Fibroblast of skin of left quadriceps (primary cell): ENCODE measurements at places on chromosomes 5 and 9.
A peak's percentile ranks its signal among the peaks of the same experiment; 100 is the strongest.

- DNase-seq, result no peak
Observed at GRCh38 chr5:154271936-154272514, 81.5 kb downstream of the GALNT10 start.

- DNase-seq, result no peak
Observed at GRCh38 chr5:143041972-143042770, 272.0 kb downstream of the ARHGAP26 start.

GRCh38 chr5:107032629-107033028, 638.1 kb downstream of the EFNA5 start:
- no peak for DNase-seq

- no peak for DNase-seq
Observed at GRCh38 chr9:37036776-37037502, 2.9 kb upstream of the PAX5 start.

GRCh38 chr9:94655739-94656138, 16.4 kb upstream of the FBP1 start:
- no peak for DNase-seq

DNA sequence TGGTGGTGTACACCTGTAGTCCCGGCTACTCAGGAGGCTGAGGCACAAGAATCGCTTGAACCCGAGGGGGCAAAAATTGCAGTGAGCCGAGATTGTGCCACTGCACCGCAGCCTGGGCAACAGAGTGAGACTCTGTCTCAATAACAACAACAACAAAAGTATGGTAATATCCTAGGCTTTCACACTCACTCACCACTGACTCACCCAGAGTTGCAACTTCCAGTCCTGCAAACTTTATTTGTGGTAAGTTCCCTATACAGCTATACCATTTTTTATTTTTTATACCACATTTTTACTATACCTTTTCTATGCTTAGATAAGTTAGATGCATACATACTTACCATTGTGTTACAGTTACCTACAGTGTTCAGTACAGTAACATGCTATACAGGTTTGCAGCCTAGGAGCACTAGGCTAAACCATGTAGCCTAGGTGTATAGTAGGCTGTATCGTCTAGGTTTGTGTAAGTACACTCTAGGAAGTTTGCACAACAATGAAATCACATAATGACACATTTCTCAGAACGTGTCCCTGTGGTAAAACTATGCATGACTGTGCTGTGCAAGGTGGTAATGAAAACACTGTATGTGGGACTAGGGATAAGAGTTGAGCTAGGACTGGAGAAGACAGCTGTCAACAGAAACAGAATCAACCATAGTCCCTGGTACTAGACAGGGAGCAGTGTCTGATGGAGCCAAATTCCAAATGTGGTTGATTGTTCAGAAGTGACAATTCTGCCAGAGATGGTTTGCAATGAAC, 109.5 kb upstream of the RAD23B start:
- no peak for DNase-seq

GRCh38 chr5:144598451-144599068, 427.9 kb downstream of the KCTD16 start:
- DNase-seq, result no peak

DNA sequence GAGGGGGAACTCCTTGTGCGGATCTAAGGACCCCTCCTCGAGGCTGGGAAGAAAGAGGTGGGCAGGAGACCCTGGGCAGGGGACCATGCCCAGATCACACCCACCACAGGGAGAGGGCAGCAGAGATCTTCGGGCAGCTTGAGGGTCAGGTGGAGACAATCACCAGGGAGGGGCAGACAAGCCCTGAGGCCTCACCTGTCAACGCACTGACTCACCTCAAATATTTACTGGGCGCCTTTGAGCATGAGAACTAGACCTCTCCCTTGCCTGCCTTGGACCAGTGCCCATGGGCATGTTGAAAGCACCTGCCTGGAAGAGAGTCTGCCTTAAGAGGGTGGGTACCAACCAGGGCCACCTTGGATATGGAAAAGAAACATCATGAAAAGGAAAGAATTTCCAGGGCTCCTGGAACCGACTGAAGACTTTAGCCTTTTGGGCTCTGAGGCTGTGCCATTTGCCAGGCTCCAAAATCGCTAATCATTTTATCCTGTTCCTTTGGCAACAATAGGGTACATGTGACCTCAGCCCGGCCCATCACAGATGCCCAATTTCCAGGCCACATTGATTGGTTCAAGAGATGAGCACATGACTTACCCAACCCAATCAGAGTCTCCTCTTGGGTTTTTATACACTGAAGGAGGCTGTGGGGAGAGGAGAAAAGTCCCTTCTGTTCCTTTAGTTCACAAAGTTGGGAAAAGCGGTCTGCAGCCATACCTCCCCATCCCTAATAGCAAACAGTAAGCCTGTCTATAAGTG, 10.4 kb upstream of the SPINK4 start:
- DNase-seq, result no peak

DNA sequence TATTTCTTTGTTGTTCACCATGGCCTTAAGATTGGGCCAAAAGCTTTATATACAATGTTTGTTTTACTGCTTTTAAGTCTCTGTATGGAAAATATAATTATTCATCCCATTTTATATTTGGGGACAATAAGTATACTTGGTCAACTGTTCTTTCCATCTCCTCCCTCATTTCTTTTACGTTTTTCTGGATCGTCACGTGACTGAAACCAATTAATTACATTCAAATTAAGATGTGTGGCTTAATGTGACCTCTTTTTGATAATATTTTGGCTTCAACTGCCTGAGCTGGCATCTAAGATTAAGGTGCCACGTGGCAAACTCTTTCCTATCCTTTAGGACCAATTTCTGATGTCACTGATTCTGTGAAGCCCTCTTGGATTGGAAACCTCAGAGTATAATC, 250.1 kb upstream of the SGCD start:
- no peak for DNase-seq

- DNase-seq, result peak; percentile 29
Observed at GRCh38 chr9:3768286-3768685, 242.5 kb upstream of the RFX3 start.

DNA sequence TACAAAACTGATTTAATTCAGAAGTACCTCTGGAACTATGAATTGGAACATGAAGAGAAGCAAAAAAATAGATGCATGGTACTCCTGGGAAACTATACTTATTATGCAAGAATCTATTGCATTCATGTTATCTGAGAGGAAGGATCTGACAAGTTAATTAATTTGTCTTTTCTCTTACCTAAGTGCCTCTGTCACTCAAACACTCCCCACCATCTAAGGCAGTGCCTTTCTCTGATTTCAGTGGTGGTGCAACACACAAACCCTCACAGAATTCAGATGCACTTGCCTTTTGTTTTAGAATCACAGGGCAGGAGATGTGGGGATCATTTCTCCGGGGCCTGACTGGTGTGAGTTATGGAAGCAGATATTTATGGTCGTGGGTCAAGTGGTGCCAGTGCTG, 52.5 kb upstream of the C9orf72 start:
- no peak for DNase-seq

- DNase-seq, result no peak
Observed at GRCh38 chr5:172690258-172691075, 49.4 kb downstream of the NEURL1B start.

GRCh38 chr5:1763548-1763911, 36.1 kb downstream of the MRPL36 start:
- peak; percentile 44 for DNase-seq

DNA sequence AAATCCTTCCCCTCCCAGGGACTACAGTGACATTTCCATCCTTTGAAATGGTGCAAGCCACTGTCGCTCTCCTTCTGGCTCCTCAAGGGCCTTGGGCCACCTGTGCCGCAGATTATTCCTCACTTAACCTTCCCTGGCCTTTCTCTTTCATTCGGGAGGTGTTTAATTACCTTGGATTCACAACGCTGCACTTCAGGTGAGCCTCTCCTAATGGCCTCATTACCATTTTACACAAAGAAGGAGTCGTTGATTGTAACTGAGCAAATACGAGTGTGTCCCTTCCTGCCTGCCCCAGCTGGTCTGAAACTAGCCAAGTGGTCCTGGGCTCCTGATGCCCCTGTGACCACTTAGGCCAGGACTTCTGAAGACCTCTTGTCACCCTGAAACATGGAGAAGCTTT, 205.0 kb downstream of the CRB2 start:
- DNase-seq, result no peak

- no peak for DNase-seq
Observed at GRCh38 chr5:41587668-41588067, 77.3 kb upstream of the PLCXD3 start.

DNA sequence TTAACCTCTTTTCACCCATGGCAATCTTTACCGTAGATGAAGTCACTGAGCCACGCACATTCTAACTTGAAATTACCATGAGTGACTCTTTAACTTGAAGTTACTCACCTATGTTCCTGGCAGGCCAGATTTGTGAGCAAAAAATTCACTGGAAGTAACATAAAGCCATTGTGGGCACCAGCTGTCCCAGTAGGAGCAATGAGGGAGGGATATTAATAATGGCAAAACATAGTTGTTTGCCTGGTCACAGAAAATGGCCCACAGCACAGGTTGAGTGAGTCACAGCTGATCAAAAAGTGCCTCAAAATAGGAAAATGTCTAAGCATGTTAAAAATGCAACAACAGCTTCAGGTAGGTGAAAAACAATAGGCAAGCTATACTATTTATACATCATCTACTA, 146.6 kb downstream of the EFNA5 start:
- no peak for DNase-seq

- no peak for DNase-seq
Observed at GRCh38 chr5:61362796-61363368, 30.8 kb downstream of the ZSWIM6 start.

DNA sequence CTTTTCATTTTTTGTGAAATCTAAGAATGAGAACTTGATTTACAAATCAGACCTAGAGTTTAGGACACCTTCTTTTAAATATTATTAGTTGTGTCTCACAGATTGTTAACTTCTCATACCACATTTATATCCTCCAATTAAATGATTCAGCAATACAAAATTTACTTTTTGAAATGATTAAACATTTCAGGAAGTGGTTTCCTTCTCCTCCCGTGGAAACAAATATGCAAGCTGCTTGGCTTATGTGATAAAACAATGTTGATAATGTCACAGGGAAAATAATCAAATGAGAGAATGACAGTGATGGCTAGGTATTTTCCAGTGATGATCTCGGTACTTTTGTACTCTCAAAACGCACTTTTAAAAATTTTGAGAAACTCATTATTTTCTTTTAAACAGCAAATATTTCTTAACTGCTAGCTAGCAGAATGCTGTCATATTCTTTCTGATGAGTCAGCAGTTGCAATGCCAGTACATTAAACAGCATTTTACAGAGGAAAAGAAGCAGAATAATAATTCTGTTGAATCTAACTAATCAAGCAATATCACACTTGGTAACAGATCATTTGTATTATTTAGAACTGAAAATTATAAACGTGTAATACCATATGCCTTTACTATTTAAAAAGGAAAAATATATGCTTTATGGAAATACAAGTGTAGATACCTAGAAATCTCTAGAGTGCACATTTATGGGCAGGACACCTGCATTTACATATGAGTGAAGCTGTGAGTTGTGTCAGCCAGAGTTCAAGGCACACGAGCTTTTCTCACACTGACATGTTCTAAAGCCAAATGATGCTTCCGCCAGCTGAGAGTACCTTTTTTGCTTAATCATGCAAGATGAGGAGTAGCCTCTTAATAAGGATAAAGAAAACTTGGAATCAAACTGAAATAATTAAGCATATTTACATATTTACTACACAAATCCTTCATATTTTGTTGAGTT, 53.6 kb upstream of the CDH18 start:
- DNase-seq, result no peak

DNA sequence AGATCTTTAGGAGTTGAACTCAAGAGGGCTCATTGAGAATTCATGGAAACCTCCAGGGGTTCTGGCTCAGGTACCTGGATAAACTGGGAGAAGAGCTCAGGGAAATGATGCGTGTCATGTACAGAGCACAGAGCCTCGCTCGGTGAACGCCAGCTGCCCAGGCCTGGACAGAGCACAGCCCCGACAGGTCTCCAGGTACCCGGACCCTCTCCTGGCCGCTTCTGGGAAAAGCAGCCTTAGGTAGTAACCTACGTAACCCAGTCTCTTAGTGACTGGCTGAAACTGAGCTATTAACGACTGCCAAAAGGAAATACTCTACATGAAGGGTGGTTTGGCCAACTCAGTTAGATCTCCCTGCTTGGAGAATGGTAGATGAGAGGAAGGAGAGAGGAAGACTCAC, 157.4 kb downstream of the TTLL11 start:
- no peak for DNase-seq

DNA sequence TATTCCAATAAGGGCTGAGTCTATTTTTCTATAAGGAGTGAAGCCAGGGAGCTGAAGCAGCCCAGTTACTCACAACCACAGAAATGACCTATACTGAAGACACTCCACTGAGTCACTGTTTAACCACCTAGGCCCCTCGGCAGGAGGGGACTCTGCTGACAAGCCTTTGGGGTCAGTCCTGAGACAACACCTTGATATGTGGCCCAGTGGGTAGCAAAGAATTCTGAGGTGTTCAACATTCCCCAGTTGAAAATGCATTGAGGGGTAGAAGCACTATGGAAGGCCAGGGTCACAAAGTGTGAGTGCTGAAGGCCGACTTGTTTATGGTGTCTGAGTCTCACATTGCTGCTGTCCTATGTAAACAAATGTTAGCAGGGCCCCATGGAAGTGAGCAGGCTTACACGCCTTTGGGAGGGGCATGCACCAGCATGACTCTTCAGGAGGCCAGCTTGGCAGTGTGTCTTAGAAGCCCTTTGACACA, 112.6 kb upstream of the NFIL3 start:
- DNase-seq, result no peak

DNA sequence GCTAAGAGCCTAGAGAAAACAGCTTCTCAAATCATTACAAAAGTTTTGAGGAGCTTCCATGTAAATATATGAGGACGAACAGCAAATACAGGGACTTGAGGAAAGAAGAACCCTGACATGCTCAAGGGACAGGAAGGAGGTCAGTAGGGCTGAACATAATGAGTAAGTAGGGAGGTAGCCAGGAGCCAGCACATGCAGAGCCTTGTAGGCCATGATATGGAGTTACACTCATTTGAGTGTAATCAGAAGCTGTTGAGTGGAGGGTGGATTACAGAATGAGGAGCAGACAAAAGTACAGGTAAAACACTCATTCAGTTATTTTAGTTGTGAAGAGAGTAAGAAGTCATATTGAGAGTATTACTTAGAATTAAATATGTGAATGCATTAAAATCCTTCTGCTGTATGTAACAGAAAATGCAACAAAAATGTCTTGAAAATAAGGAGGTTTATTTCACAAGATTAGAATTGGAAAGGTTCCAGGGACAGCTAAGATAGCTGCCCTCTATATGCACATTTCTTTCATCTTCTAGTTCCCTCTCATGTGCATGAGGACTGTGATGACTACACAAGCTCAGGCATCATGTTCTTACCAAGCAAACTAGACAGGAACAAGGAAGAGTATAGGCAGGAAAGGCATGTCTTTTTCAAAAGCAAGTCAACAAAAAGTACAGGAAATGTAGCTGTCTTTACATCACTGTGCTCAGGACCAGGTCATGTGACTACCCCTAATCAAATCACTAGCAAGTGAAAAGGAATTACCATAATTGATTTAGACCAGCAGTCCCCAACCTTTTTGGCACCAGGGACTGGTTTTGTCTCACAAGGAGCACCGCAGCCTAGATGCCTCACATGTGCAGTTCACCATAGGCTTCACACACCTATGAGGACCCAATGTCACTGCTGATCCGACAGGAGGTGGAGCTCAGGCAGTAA, 87.2 kb downstream of the TMEM232 start:
- no peak for DNase-seq

- DNase-seq, result no peak
Observed at GRCh38 chr5:159681661-159682060, 234.6 kb upstream of the ADRA1B start.
